Frontal cortex (tissue), 4 donors: ENCODE measurements at places on chromosomes 2 and 18. TPM values are rescaled to one million over a fixed set of nuclear protein-coding genes. Genes with fewer than 3 reads are reported as not detected.

GRCh38 chr18:34976899-34977837 is 64.0 kb upstream of the MAPRE2 start:
- peak; percentile 72 for DNase-seq

DNA sequence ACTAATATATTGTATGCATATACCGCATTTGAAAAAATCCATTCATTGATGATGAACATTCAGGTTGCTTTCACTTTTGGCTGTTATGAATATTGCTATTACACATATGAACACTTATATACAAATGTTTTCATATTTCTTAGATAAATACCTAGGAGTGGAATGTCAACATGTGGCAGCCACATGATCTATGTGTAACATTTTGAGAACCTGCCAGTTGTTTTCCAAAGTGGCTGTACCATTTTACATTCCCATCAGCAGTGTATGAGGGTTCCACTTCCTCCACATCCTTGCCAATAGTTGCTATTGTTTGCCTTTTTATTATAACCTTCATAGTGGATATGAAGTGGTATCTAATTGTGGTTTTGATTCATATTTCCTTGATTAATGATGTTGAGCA is 40.5 kb downstream of the CCDC85A start:
- no peak for DNase-seq

GRCh38 chr2:105881286-105882136 is 136.8 kb downstream of the NCK2 start:
- DNase-seq: no peak

DNA sequence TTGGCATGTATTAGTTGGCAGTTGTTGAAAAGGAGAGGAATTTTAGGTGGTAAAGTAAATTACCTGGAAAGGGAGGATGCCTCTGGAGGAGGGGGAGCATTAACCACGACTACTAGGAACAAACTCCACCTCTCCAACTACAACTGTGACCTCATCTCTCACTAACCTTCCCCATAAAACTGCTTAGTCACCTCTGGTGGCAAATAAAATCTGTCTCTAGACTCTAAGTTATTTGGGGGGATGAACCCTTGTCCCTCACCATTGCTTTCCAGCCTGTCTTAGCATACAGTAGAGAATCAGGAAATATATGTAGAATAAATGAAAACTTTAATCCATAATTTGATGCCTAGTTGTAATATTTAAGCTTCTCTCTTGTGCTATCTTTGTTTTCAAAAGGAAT is 27.6 kb upstream of the MYO1B start:
- DNase-seq: no peak

GRCh38 chr2:237388036-237388435 is 25.9 kb downstream of the COL6A3 start:
- DNase-seq: no peak

DNA sequence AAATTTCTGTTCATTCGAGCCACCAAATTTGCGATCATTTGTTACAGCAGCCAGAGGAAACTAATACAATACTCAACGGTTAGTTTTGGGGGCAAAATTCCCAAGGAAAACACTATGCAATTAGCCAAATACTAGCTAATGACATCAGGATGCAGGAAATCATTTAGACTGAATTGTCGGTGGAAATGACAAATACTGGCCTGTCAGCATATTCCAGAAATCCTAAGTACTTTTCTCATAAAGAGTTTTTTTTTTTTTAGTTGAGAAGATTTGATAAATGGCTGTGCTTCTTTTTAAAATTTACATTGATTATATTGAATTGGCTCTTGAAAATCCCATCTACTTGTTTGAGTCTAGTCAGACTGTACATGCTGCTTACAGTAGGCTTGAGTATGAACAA is 410.1 kb downstream of the SUCLG1 start:
- DNase-seq: no peak

DNA sequence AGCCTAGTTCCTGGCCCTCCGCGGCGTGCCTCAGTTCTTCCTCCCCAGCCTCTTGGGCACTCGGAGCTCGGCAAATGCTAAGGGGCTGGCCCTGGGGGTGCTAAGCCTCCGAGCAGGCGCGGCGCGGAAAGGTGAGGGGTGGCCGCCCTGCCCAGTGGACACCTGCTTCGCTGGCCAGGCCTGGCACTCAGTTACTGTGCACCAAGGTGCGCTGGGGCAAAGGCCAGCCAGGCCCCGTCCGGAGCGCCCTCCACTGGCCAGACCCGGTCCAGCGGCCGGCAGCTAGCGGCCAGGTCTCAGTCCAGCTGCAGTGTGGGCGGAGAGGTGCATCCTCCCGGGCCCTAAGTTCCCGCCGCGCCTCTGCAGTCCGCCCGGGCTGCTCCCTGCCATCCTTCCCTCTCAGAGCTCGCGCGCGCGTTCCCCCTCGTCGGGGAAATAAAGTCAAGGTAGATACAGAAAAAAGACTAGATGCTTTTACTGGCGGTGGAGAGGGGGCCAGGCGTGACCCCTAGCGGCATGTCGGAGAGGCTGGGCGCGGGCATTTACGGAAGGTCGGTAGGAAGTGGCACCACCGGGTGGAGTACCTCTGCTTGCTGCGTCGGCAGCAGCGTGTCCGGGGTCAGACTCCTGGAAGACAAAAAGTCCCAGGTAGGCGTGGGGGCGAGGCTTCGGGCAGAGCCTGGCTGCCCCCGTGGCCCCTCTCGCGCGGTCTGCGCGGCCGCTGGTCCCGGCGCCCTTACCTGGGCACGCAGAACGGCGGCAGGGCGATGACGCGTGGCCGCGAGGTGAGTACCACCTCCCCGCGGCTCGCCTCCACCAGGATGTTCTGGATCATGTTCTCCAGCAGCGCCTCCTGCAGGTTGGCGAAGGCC is 9.4 kb upstream of the CRYBA2 start:
- DNase-seq: no peak

- no peak for DNase-seq
These were observed 69.2 kb downstream of the NRXN1 start for GRCh38 chr2:50962731-50963130.

GRCh38 chr2:238863749-238864206 is 15.9 kb downstream of the TWIST2 start:
- no peak for DNase-seq

DNA sequence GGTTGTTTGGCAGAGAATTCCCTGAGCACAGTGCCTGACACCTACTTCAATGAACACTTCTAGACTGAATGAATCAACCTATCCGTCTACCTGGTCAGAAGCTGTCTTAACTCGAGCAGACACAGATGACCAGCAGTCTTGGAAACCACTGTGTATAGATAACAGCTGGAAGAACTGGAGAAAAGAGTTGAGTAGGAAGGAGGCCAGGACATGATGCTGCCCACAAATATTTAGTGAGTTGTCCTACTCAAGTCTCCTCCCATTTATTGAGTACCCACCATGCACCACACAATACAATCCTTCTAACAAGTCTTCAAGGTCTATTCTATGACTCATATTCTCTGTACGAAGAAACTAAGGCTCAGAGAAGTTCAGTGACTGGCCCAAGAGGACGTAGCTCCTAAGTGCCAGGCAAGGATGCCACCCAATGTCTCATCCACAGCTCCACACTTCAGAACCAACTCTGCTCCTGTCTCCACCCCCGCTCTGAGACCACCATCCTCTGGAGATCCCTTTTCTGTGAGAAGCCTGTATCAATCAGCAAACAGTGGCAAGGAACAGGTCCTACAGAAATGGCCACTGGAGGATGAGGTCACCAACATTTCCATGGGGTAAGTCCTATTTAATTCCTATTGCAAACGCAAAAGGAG is 62.2 kb downstream of the GALNT14 start:
- DNase-seq: no peak

DNA sequence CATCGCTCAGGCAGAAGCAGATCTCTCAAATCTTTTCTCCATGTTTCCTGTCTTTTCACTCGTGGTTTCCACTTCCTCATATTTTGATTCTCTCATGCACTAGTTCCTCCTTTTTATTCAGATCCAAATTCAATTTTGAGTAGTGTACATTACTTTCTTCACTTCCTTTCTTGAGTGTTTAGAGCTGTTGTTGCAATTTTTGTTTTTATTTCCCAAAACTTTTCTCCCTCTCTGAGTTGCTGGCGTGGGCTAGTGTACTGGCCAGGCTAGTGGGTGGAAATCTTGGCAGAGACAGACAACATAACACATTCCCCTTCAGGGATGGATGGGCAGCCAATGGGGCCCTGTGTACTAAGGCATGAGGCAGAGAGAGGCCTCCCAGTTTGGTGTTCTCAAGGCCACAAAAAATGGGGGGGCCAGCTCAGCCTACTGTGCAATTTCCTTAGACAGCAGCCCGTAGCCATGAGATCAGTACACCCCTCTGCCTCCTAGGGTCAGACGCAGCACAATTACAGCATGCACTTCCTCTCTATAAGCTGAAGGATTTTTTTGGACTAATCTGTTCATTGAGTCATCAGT is 145.1 kb upstream of the PID1 start:
- no peak for DNase-seq

DNA sequence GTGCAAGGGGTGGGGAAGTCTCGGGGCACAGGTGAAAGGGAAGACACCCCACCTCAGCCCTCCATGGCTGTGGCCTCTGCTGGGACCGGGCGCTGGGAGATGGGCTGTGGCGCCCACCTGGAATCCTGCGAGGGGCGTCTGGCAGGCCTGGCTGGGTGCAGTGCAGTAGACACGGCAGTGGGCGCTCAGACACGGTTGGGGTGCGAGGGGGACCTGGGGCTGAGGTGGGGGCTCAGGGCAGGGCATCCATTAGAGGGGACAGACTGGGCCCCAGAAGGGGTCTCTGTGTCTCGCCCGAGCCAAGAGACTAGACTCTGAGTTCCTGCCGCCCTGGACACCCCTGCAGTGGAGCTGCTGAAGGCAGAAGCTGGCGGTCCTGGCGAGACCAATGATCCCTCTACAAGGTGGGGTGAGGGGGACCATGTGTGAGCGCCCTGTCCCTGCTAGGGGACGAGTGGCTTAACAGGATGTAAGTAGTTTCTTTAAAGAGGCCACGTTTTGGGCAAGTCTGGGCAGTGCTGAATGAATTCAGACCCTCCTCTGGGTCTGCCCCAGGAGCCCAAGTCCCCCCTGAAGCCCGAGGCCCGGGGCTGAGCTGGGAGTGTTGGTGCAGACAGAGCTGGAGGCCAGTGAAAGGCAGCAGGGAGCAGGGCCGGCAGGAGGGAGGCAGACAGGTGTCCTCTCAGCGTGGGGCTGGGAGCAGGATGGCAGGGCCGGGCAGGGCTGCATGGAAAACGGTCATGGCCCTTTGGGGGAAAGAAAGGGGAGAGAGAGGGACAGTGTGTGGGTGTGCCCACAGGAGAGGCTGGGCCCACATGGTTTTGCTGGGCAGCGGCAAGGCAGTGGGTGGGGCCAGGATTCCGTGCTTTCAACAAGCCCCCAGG is 57.2 kb downstream of the HS6ST1 start:
- DNase-seq: no peak

DNA sequence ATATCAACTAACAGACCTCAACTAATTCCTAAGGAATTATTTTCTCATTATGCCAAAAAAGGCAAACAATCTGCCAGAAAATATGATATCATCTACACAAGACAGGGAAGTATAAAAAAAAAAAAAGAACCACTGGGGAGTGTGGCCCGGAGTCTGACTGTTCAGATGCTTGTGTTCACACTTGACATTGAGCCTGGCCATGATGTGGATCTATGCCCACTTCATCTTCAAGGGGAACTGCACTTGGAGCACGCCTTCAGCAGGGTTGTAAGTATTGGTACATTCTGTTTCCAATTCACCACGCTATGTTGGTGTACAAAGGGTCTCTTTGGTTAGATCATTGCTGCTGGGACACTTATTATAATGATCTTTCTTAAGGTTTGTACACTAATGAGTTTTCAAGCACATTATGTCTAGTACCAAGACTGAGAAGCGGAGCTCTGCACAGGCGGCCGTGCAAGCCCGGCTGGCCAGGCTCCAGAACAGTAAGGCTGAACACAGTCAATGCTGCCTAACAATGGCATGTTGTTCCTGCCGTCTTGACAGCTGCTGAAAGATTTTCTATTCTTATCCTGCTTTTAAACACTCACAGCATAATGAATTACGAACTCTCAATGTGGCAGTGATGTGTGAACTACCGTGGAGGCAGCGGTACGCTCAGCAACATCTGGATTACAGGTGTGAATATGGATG is 788.4 kb upstream of the SOX11 start:
- DNase-seq: no peak

GRCh38 chr2:127404466-127405254 is 13.6 kb upstream of the PROC start:
- no peak for DNase-seq

GRCh38 chr2:112962308-112963175 is 15.3 kb upstream of the IL36G start:
- DNase-seq: no peak

- DNase-seq: no peak
These were observed 1220.4 kb upstream of the ZEB2 start for GRCh38 chr2:145740302-145740701.

- no peak for DNase-seq
These were observed 44.1 kb downstream of the CD28 start for GRCh38 chr2:203750346-203751068.

GRCh38 chr2:39523308-39524044 is 86.4 kb upstream of the MAP4K3 start:
- DNase-seq: no peak

DNA sequence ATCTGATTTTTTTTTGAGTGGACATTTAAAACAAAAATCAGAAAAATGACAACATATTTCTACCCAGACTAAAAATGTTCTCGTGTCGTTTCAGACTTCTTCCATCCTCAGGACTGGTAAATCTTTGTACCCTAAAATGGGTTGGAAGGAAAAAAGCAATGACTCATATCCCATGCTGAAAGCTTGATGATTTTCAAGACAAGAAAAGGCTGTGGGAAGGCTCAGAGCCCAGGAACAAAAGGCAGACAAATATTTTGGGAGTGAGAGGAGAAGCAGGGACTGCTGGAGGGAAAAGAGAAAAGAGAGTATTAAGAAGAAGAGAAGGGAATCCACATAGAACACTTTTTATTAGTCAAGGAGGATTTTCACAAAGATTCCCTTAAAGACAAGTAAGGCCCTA is 77.1 kb upstream of the CTAGE1 start:
- no peak for DNase-seq

- DNase-seq: no peak
These were observed 97.9 kb downstream of the MTCL1 start for GRCh38 chr18:8803063-8803795.

The CD8B2 gene
- under 0.01 TPM for total RNA-seq

The IL37 gene
- total RNA-seq: not detected

The ERICH2 gene
- not detected for total RNA-seq

The SPP2 gene
- not detected for total RNA-seq

The DLX1 gene
- total RNA-seq: 21.6 TPM

The CDKL4 gene
- 14.7 TPM for total RNA-seq

The SCN1A gene
- total RNA-seq: 15.1 TPM

The FBXO48 gene
- 0.82 TPM for total RNA-seq

The CCDC74A gene
- 4.5 TPM for total RNA-seq

The GPR155 gene
- 14.7 TPM for total RNA-seq
